Activated naive CD4-positive, alpha-beta T cell (primary cell): ENCODE measurements at places on chromosomes 16 and 17.

- DNase-seq: no peak
These were observed 31.9 kb upstream of the CREBBP start for GRCh38 chr16:3912373-3912772.

DNA sequence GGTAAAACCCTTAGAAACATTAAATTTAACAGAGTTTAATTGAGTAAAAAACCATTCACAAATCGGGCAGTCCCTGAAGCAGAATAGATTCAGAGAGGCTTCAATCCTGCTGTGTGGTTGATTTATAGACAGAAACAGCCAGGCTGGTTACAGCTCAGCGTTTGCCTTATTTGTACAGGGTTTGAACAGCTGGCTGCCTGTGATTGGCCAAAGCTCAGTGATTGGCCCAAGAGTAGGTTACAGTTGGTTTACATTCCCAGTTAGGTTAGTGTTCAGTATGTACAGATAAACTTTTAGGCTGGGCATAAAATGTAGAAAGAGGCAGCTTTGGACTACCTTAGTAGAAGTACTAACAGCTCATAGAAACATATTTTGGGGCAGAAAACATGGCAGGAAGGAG lies 210.4 kb upstream of the ELAC2 start:
- DNase-seq: no peak

- DNase-seq: no peak
These were observed 147.0 kb downstream of the ABCA8 start for GRCh38 chr17:68807998-68808772.

- DNase-seq: no peak
These were observed 140.4 kb downstream of the ENGASE start for GRCh38 chr17:79214940-79215604.

GRCh38 chr16:70159355-70160348 lies 13.9 kb upstream of the CLEC18C start:
- DNase-seq: no peak

- peak; percentile 28 for DNase-seq
These were observed 24.2 kb downstream of the B9D1 start for GRCh38 chr17:19338031-19338990.

DNA sequence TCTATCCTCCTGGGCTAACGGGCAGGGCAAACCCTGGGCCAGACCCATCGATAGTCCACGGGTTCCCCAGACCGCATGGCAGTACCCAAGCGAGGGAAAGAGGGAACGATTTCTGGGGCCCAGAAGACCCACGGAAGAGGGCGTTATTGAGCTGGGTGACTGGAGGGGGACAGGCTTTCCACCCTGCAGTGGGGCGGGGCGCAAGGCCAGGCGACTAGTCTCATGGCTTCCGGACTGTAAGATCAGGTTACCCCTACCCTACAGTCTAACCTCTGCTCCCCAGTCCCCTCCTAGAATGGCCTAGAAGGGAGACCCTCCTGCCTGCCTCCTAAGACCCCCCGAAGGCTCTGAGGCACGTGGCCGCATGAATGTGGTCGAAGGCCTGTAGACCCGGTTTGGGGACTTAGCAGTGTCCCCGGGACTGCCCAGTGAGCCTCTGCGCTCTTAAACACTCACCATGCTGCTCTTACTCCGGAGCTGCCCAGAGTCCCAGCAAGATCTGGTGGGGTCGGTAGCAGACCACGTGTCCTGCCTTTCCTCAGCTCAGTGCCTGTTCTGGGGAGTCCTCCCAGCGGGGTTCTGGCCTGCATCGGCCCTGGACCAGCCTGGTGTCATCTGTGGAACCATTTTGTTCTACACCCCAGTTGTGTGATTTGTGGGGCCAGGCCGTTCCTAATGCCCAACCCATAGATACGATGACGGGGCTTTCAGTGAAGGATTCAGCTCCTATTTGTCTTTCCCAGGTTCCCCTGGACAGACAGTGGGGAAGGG lies 13.2 kb upstream of the AURKB start:
- DNase-seq: no peak

DNA sequence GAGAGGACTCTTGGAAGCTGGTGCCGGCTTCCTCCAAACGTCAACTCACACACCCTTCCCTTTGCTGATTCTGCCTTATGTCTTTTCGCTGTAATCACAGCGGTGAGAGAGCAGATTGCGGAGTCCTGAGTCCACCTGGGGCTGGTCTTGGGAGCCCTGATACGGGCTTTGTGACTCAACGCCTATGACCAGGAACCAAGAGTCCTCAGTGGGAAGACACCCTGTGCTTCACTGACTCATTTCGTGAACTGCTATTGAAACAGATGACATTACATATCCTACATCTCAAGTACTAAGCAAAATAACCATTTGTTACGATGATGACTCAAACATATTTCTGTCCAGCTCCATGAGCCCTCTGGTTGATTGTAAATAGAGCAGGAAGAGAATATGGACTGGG lies 90.7 kb upstream of the CREBBP start:
- no peak for DNase-seq

- no peak for DNase-seq
These were observed 33.9 kb downstream of the BAHCC1 start for GRCh38 chr17:81428948-81429774.

- no peak for DNase-seq
These were observed 216.3 kb upstream of the PSMD7 start for GRCh38 chr16:74080311-74080710.

DNA sequence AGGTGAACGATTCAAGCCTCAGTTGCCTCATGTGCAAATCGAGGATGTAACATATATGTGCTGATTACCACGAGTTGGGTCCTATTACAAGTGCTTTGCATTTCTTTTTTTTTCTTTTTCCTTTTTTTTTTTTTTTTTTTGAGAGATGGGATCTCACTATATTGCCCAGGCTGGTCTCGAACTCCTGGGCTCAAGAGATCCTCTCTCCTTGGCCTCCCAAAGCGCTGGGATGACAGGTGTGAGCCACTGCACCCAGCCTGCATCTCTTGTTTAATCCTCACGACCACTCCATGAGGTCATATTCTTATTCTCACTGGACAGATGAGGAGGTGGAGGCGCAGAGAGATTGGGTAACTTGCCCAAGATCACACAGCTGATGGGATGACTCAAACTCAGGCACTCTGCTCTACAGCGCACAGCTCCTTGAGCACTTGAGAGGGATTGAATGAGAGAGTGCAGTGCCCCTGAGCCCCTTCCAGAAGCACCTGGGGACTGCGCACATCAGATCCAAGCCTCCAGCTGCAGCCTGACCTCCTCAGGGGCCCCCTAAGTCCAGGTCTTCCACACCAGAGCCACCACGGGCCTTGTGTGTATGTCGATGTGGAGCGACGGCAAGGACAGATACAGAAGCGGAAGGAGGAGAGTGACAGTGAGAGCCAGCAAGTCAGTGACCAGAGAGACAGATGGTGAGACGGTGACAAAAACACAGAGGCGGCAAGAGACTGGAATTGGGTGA lies 4.9 kb downstream of the STX1B start:
- DNase-seq: no peak

- no peak for DNase-seq
These were observed 5.4 kb downstream of the GINS2 start for GRCh38 chr16:85683363-85683762.

DNA sequence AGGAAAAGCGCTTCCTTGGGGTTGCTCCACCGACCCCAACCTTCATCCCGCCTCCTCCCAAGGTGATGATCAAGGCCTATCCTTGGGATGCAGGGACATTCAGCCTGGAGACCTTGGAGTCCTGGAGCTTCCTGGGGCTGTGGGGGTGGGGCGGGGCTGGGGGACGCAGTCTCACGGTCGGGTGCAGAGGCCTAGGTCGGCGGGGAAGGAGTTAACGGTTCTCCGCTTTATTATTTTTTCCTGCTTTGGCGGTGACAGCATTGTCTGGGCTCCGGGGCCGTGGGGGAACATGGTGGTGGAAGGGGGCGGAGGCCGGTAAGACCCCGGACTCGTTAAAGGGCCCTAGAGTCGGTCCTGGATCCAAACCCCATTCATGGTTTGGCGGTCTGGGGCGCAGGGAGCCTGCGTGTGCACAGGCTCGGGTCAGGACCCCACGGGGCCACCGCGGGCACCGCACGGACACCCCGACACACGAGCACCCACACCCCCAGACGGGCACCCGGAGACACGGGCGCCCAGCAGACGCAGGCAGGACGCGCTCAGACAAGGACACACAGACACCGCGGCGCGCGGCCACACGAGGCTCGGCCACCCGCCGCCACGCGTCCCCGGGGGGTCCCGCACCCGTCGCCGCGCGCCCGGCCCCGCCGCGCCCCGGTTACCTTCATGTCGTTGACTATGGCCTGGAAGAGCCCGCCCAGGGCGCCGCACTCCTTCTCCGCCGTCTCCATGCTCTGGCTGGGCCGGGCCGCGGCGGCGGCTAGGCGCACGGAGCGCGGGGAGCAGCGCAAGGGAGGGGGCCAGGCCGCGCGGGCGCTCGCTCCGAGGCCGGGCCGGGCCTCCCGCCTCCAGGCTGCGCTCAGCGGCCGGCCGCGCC lies 554 bp downstream of the MTSS2 start:
- DNase-seq: no peak

- no peak for DNase-seq
These were observed 141.5 kb downstream of the ASIC2 start for GRCh38 chr17:33151565-33151964.

GRCh38 chr16:55408661-55409060 lies 70.3 kb upstream of the MMP2 start:
- DNase-seq: no peak
